Hematopoietic multipotent progenitor cell treated with erythropoietin and hydrocortisone succinate and interleukin-3 and kit ligand, for 6 days (in vitro differentiated cells): ENCODE measurements at places on chromosomes 7 and 10.

DNA sequence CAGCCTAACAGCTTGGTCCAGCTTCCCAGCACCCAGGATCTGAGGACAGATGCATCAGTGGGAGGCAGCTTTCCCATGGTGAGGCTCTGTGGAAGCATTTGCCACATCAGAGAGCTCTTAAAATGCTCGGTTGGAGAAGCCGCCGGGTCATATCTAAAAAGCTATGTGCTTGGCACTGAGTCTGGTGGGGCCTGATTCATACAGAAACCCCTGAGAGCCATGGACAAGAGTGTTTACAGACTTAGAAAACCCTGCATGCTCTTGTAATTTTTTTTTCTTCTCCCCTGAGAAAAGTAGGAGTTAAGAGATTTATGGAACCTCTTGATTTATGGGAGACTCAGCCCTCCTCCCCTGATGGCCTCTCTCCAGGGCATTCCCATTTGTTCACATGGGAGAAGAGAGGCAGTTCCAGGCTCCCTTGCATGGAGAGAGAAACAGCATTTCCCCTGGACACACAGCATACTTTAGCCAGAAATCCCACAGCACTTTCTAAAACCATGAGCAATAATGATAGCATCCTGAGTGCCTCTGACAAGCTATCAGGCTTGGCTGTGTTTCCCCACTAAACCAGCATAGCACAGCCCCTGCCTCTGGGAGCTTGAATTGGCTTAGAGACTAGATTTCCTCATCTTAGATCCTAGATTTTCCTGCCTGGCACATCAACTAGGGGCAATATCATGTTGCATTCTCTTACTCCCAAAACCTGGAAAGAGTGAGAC, 322.1 kb upstream of the AUTS2 start:
- DNase-seq = no peak

DNA sequence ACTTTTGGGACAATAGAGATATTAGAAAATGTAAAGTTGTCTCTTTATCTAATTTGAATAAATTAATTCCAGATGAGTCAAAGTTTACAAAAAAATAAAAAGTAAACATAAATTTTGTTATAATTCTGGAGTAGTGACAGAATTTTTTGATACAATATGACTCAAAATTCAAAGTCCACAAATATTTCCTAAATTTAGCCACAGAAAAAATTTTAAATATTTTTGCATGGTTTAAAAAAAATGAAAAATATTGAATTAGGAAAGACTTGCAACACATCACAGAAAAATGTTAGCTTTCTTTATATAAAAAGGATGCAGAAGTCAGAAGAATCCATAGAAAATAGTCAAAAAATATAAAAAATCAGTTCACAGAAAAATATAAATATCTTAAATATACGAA, 117.7 kb downstream of the ARHGAP21 start:
- DNase-seq = no peak

DNA sequence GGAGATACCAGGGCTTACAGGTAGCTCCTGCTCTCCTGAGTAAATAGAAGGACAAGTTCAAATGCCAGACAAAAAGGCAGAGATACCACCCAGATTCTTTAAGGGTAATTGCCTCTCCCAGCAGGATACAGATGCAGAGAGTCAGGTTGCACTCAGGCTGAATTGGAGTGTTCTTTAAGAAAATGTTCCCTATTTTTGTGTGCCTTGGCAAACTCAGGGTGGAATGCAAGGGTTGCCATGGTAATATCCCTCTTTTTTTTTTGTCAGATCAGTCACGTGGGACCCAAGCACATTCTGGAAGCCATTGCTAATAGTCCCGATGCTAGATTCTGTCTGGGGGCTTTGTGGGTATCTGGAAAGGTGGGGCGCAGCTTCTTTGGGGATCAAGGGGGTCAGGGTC, 628.0 kb downstream of the CALN1 start:
- DNase-seq = no peak

DNA sequence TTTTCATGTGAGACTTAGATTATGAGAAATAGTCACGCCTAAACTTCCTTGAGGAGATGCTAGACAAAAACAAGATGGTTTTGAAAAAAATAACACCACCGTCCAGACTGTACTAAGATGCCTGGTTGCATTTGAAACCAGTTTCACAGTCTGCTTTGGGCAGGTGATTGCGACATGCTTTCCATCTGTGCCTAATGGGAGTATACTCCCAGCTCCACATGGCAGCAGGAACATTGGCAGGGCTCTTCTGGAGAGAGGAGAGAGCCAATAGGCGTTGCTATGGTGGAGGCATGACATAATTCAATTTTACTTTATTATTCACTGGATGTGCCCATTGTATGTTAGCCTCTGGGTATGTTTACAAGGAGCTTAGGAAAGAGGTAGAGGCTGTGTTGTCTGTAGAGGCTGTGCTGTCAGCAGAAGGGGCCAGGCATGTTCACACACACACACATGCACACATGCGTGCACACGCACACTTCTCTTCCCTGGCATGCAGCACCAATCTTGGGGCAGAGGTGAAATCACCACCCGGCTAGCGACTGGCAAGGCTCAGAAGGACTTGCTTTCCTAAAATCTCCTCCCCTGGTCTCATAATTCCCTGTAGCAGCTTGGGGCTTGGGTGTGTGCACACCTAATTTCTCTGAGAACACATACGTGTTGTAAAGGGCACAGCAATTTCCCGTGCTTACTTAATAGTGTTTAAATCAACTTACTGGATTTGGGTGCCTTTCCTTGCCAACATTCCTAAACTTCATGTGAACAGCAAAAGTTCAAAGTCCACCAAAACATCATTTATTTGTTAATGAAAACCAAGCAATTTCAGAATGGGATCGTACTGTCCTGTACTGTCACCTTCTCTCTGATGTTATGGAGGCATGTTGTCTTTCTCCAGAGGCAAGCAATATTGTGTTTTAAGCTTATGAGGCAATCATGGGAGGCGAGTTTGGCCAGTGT, 162.1 kb downstream of the TCF7L2 start:
- DNase-seq = no peak

DNA sequence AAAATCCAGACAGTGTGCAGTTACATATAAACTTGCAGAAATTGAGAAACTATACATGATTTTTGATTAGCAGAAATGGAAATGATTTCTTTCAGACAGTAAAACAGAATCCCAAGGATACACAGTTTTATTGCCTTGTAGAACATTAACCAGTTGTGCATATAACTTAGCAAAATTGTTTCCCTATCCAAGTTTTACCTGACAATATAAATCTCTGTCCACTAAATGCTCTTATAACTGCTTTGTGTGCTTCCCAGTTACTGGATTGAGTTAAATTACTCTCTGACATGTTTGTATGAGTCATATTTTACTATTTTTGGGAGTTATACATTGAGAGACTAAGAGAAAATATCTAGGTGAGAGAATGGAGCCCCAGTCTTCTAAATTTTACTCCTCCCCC, 563.4 kb downstream of the SH2D4B start:
- DNase-seq = no peak
